Retinal pigment epithelial cell (primary cell): ENCODE measurements at places on chromosomes 13 and 19.

- DNase-seq: no peak
These were observed 81.4 kb upstream of the IRS2 start for GRCh38 chr13:109867766-109868165.

DNA sequence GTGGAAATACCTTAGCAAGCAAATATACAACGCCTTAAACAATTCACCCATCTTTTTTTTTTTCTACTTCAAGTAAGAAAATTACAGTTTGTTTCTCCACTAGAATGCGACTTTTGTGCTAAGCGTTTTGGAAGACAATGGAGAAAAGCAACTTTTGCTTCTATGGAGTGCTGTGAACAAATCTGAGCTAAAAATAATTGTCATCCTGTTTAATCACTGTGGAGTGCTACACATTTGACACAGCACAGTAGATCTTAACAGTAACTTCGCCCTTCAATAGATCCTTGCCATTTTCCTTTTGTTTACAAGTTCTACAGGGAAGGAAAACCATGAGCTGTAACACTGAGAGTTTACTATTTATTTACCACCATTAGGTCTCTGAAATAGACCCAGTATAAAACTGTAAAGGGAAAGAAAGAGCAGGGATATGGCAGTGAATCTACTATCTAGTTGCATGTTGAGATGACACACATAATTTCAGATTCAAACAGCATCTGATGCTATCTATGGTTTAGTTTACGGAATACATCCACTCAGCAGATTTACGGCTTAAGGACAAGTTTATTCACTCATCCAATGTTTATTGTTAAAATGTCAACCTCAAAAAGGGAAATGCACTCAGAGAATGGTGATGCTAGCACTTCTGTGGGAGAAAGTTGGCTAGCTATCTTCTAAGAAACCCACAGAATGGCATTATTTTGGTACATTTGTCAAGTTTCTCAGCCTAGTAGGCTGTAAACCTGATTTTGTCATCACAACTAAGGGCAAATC is 175.3 kb downstream of the VWA8 start:
- DNase-seq: no peak

DNA sequence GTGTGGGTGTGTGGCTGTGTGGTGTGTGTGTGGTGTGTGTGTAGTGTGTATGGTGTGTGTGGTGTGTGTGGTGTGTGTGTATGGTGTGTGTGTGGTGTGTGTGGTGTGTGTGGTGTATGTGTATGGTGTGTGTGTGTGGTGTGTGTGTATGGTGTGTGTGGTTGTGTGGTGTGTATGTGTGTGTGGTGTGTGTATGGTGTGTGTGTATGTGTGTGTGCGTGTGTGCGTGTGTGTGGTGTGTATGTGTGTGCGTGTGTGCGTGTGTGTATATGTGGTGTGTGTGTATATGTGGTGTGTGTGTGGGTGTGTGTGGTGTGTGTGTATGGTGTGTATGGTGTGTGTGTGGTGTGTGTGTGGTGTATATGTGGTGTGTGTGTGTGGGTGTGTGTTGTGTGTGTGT is 8.1 kb downstream of the SHISA7 start:
- no peak for DNase-seq

GRCh38 chr19:39826311-39826945 is 7.5 kb downstream of the DYRK1B start:
- no peak for DNase-seq

DNA sequence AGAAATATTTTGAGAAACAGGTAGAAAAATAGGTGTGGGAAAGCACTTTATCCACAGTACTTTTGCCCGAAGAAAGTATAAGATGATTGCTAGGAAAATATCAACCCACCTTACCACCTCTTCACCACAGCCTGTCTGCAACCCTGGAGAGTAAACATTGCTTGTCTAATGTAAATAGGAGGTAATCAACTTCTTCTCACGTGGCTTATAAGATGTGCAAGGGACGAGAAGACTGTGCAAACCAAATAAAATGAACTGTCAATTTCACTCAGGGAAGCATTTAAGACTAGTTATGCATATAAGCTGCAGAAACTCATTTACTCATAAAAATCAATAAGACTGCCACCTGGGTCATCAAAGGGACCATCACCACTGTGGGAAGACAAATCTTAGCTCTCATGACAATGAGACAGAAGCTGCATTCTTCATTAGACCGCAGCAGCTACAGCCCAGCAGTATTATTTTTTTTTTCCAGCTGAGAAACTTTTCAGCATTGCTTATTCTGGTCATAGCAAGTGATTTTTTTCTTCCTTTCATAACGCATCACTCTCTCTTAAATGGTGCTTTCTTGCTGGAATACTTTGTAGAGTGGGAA is 807.7 kb upstream of the GPC6 start:
- no peak for DNase-seq

DNA sequence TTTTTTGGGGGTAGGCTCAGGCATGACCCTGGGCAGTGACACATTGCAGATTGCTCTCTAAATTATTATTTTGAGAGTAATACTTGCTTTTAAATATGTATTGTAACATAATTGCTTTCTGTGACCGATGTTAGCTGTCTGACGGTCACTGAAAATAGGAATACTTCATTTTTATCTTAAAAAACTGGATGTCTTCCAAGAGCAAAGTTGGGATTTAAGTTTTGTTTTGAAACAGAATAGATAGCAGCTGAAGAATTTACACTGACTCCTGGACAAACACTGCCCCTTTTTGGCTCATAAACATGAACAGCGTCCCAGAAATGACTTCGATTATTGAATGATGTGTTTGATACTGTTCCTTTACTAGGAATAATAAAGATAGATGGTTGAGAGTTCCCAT is 535.9 kb downstream of the GPC5 start:
- no peak for DNase-seq

- DNase-seq: no peak
These were observed 199.3 kb downstream of the RFC3 start for GRCh38 chr13:34017231-34017630.

- DNase-seq: no peak
These were observed 1.4 kb upstream of the CIC start for GRCh38 chr19:42267644-42268141.

DNA sequence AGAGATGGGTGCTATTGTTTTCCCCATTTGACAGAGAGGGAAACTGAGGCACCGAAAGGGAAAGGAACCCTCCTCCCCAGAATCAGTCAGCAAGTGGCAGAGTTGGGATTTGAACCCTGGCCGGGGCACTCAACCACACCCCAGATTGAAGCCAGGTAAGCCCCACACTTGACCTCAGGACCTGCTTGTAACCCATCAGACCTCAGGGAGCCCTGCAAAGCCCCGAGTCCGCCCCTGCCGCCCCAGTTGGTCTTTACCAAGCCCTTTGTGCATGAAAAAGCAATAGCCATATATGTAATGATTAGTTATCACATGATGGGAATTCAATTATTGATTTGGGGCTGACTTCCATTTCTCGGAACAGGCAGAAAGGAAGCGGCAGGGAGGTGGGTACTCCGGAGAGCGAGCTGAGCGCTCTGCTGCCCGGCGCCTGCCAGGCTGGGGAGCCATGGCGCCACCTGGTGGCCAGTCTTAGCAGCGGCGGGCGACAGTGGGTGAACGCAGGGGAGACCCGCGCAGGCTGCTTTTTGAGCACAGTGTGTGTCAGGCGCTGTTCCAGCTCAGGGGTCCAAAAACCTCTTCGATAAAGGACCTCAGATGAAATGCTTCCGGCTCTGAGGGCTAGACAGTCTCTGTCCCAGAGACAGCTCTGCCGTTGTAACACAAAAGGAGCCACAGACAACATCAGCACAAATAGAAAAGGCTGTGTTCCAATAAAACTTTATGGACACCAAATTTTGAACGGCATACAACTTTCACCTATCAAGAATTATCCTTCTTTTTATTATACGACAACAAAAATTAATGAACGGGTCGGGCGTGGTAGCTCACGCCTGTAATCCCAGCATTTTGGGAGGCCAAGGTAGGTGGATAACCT is 82.9 kb upstream of the CACNA1A start:
- no peak for DNase-seq

DNA sequence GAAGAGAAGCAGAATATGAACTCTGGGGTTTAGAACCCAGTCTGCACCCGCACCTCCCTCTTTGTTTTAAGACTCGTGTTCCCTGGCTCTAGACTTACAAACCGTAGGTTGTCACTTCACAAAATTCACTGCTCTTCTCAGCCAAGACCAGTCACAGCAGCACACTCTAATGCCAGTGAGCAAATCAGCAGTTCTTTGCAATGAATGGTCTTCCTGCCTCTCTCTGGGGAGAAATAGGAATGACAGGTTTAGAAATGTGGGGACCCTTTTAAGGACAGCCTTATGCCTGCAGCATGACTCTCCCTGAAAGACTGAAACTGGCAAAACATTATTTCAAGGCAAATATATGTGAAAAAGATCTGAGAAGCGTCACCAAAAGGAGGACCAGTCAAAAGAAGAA is 156.9 kb downstream of the KCTD15 start:
- no peak for DNase-seq
